Naive thymus-derived CD4-positive, alpha-beta T cell (primary cell): ENCODE measurements at places on chromosomes 2 and 18. TPM values are rescaled to one million over a fixed set of nuclear protein-coding genes. Genes with fewer than 3 reads are reported as not detected.
A peak's percentile ranks its signal among the peaks of the same experiment; 100 is the strongest.

GRCh38 chr2:128734521-128735295 is 416.0 kb upstream of the HS6ST1 start:
- peaks cover 5% of the 10 kb centered on the region for H3K4me1 ChIP-seq
- H3K27ac ChIP-seq = no peak overlapping the region
- DNase-seq = no peak
- no peaks in the 10 kb centered on the region for H3K36me3 ChIP-seq
- no peak overlapping the region for H3K4me3 ChIP-seq
- no peaks in the 10 kb centered on the region for H3K27me3 ChIP-seq

DNA sequence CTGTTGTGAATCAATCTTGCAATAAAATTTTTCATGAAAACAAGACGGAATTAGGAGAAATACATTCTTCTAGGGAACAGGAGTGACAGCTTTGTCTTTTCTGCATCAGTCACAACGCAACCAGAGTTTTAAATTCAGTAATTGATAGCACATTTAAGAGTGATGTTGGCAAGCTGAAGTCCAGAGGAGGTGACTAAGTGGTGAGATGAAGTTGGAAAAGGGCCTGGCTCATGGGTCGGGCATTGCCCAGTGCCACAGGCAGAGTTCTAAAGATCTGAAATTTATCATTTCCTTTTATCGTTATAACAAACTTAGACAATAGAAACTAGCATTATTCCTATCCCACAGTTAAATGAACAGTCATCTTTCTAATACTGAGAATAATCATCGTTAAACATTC is 764.6 kb upstream of the ZEB2 start:
- H3K4me3 ChIP-seq = no peak overlapping the region
- H3K4me1 ChIP-seq = no peaks in the 10 kb centered on the region
- no peak for DNase-seq
- H3K36me3 ChIP-seq = no peaks in the 10 kb centered on the region
- no peak overlapping the region for H3K27ac ChIP-seq

DNA sequence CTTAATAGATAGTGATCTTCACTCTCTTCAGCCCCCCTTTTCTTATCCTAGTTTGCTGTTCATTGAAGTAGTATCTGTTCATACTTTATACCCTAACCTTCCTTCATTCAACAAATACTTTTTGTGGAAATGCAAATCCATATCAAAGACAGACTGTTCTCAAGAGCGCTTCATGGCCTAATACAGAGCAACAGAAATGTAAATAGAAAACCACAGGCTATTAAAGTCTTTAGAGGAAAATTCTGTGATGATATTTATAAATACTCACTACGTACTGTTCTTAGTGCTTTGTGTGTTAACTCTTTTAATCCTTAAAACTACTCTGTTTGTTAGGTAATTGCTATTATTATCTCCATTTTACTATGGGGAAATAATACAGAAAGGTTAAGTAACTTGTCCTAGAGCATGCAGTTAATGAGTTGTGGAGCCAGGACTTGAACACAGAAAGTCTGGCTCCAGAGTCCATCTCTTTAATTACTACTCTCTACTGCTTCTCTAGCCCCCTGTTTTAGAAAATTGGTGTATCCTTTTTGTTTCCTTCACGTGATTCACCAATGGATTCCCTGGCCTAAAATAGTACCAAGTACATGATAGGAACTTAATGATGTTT is 2.9 kb downstream of the MDH1 start:
- H3K36me3 ChIP-seq = peaks cover 12% of the 10 kb centered on the region
- no peak overlapping the region for H3K27ac ChIP-seq
- H3K4me3 ChIP-seq = no peak overlapping the region
- H3K27me3 ChIP-seq = no peaks in the 10 kb centered on the region
- H3K4me1 ChIP-seq = peaks cover 23% of the 10 kb centered on the region

GRCh38 chr2:27320958-27321543 is 1.8 kb downstream of the MPV17 start:
- peaks cover 17% of the 10 kb centered on the region for H3K4me1 ChIP-seq
- no peaks in the 10 kb centered on the region for H3K27me3 ChIP-seq
- DNase-seq = no peak

- H3K4me1 ChIP-seq = peaks cover 17% of the 10 kb centered on the region
- DNase-seq = peak; percentile 73
- no peaks in the 10 kb centered on the region for H3K27me3 ChIP-seq
- H3K36me3 ChIP-seq = no peaks in the 10 kb centered on the region
Observed at GRCh38 chr2:241877989-241878970, 8.8 kb downstream of the RTP5 start.

GRCh38 chr18:58541789-58542425 is 87.0 kb downstream of the ALPK2 start:
- DNase-seq = no peak
- peaks cover 14% of the 10 kb centered on the region for H3K4me1 ChIP-seq
- no peak overlapping the region for H3K4me3 ChIP-seq
- H3K27ac ChIP-seq = no peak overlapping the region
- H3K27me3 ChIP-seq = no peaks in the 10 kb centered on the region

DNA sequence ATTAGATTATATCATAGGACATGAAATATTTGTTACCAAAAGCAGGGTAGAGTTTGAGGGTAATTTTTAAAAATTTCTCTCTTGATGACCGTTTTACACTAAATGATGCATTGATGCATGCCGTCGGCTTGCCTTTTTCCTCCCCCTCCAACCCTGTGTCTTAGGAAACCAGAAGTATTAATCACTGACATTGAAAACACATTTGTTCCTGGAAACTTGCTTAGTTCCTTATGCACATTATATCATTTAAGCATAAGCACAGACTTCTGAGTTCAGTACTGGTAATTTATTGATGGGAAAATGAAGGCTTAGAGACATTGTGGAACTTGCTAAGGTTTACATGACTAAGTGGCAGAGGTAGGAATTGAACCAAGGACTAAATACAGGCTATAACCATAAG is 206.3 kb upstream of the SPHKAP start:
- no peak overlapping the region for H3K4me3 ChIP-seq
- H3K27me3 ChIP-seq = no peaks in the 10 kb centered on the region
- no peaks in the 10 kb centered on the region for H3K4me1 ChIP-seq
- H3K27ac ChIP-seq = no peak overlapping the region

- H3K27ac ChIP-seq = no peak overlapping the region
- H3K4me1 ChIP-seq = no peaks in the 10 kb centered on the region
- H3K4me3 ChIP-seq = no peak overlapping the region
- H3K27me3 ChIP-seq = no peaks in the 10 kb centered on the region
Observed at GRCh38 chr2:172540421-172540820, 15.5 kb upstream of the PDK1 start.

Gene SH3RF3
- 11.2 TPM for total RNA-seq

GRCh38 chr2:73897240-73897583 is 4.4 kb downstream of the ACTG2 start:
- H3K36me3 ChIP-seq = no peaks in the 10 kb centered on the region
- H3K27me3 ChIP-seq = no peaks in the 10 kb centered on the region
- H3K27ac ChIP-seq = peak overlapping the region; percentile 65
- H3K4me1 ChIP-seq = peaks cover 13% of the 10 kb centered on the region
- H3K4me3 ChIP-seq = no peak overlapping the region
- no peak for DNase-seq
